ENCODE measurements at places on chromosomes 6 and 20.

DNA sequence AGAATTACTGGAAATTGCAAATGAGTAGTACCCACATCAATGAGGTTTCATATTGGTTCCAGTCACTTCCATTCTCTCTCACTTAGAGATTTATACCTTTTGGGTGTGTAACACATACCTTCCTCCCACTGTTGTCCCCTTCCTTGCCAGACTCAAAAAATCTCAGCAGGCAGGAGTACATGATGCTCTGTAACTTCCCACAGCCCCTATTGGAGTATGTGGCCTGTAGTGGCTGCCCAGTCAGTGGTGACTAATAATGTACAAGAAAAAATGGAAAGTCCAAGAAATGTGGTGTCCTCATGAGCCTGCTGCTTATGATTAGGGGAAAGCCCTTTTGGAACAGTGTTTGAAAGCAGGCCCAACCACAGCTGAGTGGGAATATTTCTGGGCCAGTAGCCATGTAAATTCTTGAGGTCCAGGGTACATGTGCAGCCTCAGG, 312.0 kb downstream of the ZFAND3 start:
- no peak for DNase-seq

GRCh38 chr6:37207903-37208456, 38.0 kb downstream of the PIM1 start:
- DNase-seq: peak; percentile 80

DNA sequence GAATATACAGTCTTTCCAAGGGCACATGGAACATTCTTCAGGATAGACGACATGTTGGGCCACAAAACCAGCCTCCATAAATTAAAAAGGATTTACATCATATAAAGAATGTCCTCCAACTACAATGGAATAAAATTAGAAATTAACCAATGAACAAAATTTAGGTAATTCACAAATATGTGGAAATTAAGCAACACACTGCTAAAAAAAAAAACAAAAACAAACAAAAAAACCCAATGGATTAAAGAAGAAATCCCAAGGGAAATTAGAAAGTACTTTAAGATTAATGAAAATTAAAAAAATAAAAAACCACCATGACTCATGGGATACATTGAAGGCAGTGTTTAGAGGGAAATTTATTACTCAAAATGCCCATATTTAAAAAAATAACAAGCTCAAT, 21.4 kb upstream of the NT5E start:
- DNase-seq: no peak

DNA sequence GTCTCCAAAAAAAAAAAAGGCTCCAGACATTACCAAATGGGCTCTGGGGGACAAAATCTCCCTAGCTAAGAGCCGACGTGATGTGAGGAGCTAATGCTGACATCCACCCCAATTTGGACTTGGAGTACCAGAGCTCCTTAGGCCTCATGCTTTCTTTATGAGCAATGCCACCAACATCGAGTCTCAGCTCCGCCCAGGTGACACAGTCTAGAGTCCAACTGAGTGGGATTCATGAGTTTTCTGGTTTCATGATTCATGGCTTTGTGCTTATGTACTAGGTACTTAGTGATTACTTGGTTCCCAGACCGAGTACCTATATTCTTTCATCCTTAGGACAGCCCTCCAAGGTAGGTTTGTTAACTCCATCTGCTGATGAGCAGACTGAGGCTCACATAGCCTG, 4.4 kb downstream of the ANKRD60 start:
- DNase-seq: no peak

GRCh38 chr6:139919107-139920026, 544.9 kb upstream of the CITED2 start:
- no peak for DNase-seq

GRCh38 chr20:58550275-58551059, 35.3 kb upstream of the APCDD1L start:
- peak; percentile 4 for DNase-seq

- no peak for DNase-seq
Observed at GRCh38 chr6:143845033-143845432, 1.9 kb downstream of the LTV1 start.

DNA sequence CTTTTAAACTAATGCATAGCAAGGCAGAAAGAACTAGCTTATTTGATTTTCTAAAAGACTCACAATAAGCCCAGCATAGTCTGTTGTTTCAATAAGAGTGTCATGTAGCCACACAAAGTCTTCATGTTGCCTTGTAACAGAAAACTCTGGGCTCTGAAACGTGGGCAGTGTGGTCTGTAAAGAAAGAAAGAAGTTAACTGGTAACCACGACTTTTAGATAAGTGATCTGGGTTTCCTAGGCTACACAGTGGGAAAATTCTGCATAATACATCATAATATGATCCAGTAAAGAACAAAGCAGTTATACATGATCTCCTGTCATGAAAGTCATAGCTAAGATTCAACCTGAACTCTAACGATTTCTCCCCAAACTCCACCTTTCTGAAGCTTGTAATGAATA, 13.3 kb downstream of the SNX5 start:
- no peak for DNase-seq

DNA sequence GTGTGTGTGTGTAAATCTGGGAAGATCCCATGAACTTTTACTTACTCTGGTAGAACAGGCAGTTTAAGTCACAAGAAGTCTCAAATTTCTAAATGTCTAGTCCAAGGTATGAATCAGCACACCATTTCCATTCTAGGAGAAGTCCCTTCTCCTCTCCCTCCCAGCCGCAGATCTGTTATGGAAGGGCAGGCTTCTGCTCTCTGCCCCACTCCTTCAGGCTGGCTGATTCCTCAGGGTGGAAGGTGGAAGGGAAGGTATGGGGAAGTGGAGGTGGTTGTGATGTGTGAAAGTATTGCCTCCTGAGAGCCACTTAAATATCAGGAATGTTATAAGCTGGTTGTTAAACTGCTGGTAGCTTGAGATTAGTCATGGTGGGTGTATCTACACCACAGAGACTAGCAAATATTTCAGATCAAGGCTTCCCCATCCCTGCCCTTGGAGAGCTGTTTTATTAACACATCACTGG, 44.5 kb upstream of the LAMA4 start:
- no peak for DNase-seq

- DNase-seq: no peak
Observed at GRCh38 chr6:169188475-169188874, 65.2 kb downstream of the THBS2 start.
